ENCODE measurements at places on chromosomes 7 and 10.

DNA sequence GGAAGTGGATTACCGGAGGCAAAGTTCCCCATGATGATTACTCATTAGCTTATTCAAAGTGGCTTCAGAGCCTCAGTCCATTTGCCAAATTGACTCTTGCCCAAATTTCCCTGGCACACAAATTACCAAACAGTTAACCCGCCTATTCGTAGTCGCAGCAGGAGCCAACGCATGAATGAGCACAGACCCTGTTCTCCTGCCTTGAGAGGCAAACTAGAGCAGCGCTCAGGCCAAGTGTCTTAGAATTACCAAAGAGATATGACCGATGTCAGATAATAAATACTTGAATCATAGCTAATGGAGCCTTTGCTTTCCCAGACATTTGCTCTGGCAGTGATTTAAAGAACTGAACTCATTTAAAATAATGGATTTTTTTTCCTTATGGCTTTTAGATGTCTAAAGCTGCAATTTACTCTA, 64.9 kb downstream of the CTTNBP2 start:
- DNase-seq: no peak

DNA sequence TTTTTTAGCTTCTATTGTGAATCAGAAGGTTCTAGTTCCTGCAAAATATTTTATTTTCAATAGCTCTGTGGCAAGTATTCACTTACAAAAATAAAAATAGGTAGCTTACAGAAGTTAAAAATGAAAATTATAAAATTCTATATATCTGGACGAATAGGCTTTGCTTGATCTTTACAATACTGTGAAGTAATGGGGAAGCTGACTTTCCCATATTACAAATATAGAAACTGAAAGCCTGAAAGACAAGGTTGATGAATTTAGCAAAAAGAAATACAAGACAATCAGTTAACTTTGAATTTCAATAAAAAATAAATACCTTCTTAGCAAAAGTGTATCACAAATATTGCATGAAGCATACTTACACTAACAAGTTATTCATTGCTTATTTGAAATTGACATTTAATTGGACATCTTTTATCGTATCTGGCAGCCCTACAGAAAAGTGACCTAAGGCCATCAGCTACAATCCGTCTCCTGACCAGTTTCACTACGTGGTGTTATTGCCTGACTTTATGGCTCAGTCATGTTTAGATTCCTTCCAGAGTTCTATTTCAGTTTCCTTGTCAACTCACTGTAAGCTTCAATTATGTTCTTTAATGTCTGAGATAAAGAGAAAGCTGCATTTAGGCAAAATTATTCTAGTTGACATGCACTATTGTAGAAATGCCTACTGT, 310.5 kb upstream of the HGF start:
- DNase-seq: no peak

DNA sequence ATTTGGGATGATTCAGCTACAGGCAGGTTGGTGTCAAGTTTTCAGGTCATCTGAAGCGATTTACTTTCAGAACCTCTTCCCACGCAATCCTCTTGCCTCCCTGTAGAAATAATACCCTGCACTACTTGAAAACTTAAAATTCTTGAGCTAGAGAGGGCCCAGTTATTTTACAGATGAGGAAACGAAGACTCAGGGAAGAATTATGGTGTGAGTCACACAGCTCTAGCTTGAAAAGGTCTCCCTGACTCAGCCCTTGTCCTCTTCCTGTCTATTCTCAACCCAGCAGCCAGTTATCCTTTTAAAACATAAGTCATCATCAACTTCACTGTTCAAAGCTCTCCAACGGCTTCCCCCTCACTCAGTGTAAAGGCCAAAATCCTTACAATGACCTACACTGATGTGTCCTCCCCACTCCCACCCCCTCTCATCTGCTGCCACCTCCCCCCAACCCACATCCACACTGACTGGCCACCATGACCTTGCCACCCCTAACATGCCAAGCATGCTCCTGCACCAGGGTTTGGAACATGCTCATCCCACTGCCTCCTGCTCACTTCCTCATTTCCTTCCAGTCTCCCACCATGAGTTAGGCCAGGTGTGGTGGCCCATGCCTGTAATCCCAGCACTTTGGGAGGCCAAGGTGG, 3.4 kb downstream of the DNMBP start:
- DNase-seq: no peak

DNA sequence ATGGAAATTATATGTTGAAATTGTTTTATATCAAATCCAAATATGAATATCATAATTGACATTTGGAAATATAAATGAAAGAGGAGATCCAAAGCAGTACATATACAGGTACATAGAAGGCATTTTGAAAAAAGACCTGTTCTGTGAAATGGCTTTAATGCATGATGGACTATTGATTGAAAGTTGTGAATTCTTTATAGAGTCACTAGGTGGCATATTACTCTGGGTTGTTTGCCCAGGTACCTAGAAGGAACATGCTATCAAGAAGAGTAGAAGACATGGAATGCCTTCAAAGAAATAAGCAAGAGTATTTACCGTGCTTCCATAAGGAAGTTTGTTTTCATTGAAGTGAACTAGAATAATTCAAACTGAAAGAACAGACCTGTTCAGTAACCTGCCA, 160.0 kb upstream of the ANK3 start:
- no peak for DNase-seq

- no peak for DNase-seq
Measured at GRCh38 chr10:118266098-118266748, 75.9 kb downstream of the FAM204A start.

DNA sequence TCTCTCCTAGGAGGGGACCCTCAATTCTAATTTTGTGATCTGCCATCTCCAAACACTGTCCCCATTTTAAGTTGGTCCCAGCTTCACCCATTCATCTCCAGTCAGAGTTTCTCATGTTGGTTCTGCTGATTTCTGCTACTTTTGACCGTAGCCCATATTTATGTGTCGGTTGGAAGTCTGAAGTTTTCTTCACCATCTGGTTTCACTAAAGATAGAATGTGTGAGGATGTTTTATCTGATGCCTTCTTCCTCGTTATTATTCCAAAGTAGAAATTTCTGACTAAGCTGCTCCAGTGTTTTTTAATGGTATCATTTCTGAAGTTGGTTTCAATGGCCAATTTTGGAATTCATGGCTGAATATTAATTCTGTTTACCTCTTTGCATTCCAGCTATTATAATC, 21.3 kb upstream of the IFIT2 start:
- no peak for DNase-seq

- DNase-seq: no peak
Measured at GRCh38 chr10:92880233-92880861, 32.0 kb downstream of the EXOC6 start.

DNA sequence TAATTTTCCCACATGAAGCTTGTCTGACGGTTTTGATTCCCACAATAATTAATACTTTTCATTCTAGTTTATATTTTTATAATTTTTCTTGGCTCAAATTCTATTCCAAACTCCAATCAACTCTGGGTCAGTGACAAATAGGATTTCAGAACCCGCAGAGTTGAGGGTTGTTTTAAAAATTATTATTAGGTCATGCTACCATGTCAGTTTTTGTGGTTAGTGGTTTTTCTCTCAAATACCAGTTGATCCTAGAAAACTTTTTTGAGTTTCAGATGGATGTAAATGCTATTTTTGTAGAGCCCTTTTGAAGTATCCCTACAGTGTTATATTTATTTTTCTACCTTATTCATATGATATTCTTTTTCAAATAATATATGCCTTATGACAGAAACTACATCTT, 237.4 kb downstream of the SEMA3D start:
- DNase-seq: no peak

GRCh38 chr10:79056361-79056735, 12.4 kb upstream of the ZMIZ1 start:
- no peak for DNase-seq

- DNase-seq: no peak
Measured at GRCh38 chr10:68109331-68109730, at the start of gene MYPN. TSS of gene MYPN (plus strand) at chr10:68109488. CDS start at chr10:68121439, 11,951 bp downstream.

GRCh38 chr10:25297466-25297865, 122.7 kb downstream of the GPR158 start:
- DNase-seq: no peak

- no peak for DNase-seq
Measured at GRCh38 chr7:101731502-101732084, 85.8 kb upstream of the CUX1 start.

GRCh38 chr7:157555313-157555712, 218.5 kb downstream of the DNAJB6 start:
- DNase-seq: no peak

DNA sequence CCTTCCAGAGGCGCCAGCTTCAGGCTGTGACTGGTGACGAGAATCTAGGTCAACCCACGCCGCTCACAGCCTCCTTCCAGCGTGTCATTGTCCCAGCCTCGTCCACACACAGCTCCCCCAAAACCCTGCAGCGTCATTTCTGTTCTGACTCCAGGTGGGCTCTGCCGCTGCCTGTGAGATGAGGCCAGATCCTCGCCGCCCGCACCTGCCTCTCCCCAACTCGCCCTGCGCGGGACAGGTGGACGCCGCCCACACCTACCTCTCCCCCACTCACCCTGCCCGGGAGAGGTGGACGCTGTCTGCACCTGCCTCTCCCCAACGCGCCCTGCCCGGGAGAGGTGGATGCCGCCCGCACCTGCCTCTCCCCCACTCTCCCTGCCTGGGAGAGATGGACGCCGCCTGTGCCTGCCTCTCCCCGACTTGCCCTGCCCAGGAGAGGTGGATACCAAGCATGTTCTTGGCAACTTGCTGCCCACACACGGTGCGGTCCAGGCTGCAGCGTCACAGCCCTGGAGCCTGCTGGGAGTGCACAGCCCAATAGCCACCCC, 32.0 kb upstream of the CFAP46 start:
- DNase-seq: no peak

GRCh38 chr10:124184208-124184830, 90.9 kb upstream of the CHST15 start:
- DNase-seq: no peak

GRCh38 chr7:84354866-84355265, 160.3 kb upstream of the SEMA3A start:
- no peak for DNase-seq

DNA sequence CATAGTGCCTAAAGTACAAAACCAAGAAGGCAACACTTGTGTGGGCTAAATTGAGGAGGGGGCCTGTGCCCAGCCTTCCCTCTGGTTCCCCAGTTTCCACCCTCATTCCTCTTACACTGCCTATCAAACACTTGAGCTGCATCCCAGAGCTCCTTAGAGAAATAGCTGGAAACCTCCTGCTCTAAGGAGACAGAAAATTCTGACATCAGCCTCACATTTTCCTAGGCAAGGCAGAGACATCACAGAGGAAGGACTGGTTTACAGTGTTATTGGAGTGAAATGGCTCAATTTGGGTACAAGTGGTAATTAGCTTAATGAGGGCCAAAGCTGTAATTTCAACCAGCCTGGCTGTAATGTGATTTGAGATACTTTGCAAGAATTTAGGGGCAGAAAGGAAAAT, 192.3 kb upstream of the AOAH start:
- no peak for DNase-seq

- no peak for DNase-seq
Measured at GRCh38 chr10:127080317-127080716, 116.1 kb downstream of the INSYN2A start.

GRCh38 chr10:132166216-132166950, 20.4 kb upstream of the DPYSL4 start:
- DNase-seq: no peak
